ENCODE measurements at places on chromosomes 11 and 22.

DNA sequence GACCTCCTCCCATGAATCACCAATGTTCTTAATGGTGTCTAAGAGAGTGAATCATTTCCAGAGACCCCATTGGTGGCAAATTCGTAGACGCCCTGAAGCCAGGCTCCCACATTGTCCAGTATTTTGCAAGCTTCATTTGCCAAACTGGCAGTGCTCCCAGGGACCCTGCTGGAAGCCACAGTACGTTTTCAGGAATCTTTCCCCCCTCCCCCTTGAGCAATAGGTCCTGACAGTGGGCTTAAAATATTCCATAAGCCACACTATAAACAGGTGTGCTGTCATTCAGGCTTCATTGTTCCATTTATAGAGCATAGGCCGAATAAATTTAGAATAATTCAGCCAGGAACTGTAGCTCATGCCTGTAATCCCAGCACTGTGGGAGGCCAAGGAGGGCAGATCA lies 125.3 kb downstream of the MORC2 start:
- DNase-seq, result no peak

DNA sequence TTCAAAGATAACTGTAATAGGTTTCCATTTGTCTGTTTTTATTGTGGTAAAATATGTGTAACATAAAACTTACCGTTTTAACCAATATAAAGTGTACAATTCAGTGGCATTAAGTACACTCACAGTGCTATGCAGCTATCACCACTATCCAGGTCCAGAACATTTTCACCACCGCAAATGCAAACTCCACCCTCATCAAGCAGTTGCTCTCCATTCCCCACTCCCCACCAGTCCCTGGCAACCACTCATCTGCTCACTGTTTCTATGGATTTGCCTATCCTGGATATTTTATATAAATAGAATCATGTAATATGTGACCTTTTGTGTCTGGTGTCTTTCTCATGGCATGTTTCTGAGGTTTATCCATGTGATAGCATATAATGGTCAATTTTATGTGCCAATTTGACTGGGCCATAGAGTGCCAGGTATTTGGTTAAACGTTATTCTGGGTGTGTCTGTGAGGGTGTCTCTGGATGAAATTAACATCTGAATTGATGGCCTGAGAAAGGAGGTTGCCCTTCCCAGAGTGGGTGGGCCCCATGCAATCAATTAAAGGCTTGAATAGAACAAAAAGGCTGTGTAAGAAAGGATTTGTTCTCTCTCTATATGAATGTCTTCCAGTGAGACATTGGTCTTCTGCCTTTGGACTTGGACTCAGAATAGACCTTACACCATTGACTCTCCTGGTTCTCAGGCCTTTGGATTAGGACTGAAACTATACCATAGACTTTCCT lies 17.2 kb upstream of the SMCO4 start:
- DNase-seq, result no peak

- no peak for DNase-seq
These were observed 52.0 kb downstream of the CADM1 start for GRCh38 chr11:115452241-115452640.

GRCh38 chr11:79708319-79708932 lies 267.6 kb upstream of the TENM4 start:
- no peak for DNase-seq

DNA sequence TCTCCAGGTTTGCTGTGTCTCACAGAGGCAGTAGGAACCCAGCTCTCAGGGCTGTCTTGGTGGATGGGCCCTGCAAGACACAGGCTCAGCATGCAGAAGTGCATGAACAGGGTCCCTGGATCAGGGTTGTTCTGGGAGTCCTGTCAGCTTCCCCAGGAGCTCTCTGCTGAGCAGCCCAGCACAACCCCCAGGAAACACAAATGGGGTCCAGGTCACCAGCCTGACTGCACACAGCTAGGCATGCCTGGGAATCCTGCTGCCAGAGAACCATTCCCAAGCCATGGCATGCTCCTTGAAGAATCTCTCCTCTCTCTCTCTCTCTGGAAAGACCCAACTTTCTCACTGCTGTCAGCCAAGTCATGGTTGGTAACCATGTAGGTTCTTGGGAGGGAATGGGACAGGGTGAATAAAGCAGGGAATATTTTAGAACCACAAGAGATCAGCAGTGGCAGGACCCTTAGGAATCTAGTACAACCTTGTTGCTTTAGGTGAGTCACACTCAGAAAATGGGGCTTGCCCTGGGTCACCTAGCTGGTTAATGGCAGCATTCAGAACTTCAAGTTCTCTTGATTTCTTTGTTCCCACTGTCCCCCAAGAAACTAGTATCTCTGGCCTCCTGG lies 21.4 kb downstream of the TUB start:
- no peak for DNase-seq

- DNase-seq, result no peak
These were observed 3.8 kb downstream of the SELENOO start for GRCh38 chr22:50204571-50204970.

DNA sequence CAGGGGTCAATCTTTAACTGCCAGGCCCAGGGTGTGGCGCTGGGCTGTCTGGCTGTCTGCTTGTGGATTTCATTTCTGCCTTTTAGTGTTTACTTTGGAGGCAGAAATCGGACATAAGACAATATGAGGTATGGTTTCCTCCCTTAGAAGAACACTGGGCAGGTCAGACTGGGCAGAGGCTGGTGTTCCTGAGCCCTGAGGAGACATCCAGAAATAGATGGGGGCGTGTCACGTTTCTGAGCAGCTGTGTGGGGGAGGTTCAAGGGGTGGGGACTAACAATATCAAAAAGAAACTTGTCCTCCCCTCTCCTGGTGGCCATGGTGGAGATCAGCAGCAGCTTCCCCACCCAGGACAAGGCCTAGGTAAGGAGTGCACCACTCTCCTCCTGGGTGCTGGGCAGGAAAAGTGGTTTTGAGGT lies at the start of gene ART1:
Gene ART1, plus strand, starts transcription at position 312 of the 419 bp plus-strand sequence. CDS start 14,086 bp downstream, outside the sequence.
- DNase-seq, result no peak
